Renal cortical epithelial cell (primary cell): ENCODE measurements at places on chromosomes 16 and 17.

- no peak for DNase-seq
These were observed 4.4 kb downstream of the TP53I13 start for GRCh38 chr17:29572691-29573557.

DNA sequence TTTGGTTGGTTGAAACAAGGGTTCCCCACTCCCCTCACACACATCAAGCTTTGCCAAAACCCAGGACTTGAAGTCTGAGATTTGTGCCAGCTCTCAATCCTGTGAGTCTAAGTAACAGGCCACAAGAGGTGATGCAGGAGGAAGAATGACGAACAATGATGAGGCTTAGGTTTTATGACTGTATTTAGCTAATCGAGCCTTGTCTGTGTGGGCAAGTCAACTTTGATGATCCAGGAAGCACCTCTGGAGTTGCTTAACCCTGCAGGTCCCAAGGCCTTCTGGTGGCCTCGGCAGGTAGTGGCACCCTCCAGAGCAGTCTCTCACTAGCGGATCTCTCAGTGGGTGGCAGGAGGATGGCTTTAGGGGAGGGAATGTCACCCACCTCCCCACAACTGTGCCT is 28.7 kb downstream of the CDK5RAP3 start:
- DNase-seq: peak; percentile 65

DNA sequence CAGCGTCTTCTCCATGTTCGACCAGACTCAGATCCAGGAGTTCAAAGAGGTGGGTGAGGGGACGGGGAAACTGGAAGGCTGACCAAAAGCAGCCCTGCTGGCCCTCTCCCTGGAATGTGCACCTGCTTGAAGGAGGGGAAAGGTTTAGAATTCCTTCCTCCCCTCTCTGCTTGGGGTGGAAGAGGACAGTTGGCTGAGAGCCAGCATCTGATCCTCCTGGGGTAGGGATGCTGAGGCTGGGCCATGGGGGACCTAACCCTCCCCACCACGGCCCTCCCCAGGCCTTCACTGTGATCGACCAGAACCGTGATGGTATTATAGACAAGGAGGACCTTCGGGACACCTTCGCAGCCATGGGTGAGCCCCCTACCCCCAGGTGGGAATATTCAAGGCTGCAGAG is 1.3 kb downstream of the MYL11 start:
- DNase-seq: no peak

DNA sequence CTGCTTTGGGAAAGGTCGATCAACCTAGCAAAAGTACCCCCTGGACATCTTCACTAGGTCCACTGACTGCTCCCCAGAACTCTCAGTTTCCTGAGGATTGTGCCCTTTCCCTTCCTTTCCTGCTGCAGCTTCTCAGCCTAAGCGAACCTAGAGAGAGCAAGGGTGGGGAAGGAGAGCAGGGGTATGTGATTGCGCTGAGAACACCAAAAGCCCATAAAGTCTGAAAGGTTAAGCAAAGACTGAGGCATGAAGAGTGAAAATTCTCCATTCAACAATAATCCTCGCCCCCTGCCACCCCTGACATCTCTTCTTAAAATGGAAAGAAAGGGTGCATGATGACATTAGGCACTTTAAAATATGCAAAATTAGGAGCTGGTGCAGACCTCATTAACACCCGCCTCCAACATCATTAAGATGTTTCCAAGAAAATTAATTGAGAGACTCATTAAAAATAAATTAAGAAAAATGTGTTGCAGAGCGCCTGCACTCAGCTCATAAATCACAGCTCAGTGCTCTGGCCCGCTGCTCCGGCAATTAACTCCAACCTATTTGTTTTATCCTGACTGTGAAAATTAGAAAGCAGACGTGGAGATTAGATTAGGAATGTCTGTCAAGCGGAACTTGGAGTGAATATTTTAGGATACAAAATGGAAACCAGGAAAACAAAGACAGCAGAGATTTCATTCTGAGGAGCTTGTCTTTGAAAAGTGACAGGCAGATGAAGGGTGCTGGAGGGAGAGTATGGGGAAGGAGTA is 49.1 kb upstream of the PMFBP1 start:
- DNase-seq: no peak

DNA sequence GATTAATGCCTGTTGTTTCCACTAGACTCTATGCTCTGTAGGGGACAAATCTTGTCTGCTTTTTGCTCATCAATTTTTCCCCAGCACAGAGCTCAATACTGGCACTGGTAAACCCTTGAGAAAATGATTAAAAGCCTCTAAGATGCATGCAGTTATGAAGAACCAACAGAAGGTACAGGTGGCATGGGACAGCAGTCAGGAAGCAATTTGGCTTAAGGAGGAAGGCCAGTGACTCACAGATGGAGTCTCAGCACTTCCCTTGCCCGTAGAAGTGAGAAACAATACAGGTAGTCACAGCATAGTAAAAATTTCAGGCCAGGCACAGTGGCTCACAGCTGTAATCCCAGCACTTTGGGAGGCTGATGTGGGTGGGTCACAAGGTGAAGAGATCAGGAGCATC is 504.7 kb upstream of the RBFOX1 start:
- DNase-seq: no peak

DNA sequence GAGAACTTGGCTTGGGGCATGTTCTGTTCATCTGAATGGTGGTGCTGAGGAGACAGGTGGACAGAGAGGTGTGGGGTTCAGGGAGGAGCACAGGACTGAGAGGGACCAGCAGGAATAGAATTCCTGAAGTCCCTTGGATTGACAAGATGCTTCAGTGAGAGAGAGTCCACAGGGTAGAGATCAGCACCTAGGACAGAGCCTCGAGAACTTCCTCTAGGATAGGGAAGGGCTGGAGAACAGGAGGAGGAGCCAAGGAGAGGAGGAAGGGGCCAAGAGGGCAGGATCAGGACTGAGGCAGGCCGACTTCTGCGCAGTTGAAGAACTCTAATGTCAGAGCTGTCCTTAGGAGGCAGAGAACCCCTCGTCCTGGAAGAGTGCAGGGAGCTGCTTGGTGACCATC is 138.4 kb downstream of the PRKCB start:
- no peak for DNase-seq
